ENCODE measurements at places on chromosomes 12 and 14.

GRCh38 chr12:100987552-100988521 is 193.3 kb downstream of the ANO4 start:
- no peaks in the 10 kb centered on the region for H3K27me3 ChIP-seq
- H3K4me1 ChIP-seq = no peaks in the 10 kb centered on the region
- no peak overlapping the region for H3K27ac ChIP-seq
- no peaks in the 10 kb centered on the region for H3K36me3 ChIP-seq

DNA sequence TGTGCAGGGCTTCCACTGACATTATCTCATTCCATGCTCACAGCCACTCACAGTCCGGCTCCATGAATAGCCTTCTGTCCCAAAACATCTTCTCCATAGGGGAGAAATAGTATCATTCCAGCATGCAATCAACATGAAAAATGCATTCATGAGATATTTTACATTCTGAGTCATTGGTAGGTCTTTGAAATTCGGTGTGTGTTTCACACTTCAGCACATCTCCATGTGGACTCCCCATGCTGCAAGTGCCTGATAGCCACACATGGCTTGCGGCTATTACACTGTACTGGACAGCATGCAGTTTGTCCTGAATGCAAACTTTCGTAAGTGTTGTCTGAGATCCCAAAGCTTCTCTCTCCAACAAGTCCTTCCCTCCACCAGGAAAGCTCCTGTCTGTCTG is 449.3 kb downstream of the MED13L start:
- no peaks in the 10 kb centered on the region for H3K4me1 ChIP-seq
- H3K27ac ChIP-seq = no peak overlapping the region
- no peak for DNase-seq
- H3K27me3 ChIP-seq = no peaks in the 10 kb centered on the region

- H3K4me1 ChIP-seq = no peaks in the 10 kb centered on the region
- no peak overlapping the region for H3K27ac ChIP-seq
- no peaks in the 10 kb centered on the region for H3K27me3 ChIP-seq
- DNase-seq = no peak
- H3K4me3 ChIP-seq = no peak overlapping the region
These were observed 67.5 kb downstream of the RTN1 start for GRCh38 chr14:59803052-59803540.

DNA sequence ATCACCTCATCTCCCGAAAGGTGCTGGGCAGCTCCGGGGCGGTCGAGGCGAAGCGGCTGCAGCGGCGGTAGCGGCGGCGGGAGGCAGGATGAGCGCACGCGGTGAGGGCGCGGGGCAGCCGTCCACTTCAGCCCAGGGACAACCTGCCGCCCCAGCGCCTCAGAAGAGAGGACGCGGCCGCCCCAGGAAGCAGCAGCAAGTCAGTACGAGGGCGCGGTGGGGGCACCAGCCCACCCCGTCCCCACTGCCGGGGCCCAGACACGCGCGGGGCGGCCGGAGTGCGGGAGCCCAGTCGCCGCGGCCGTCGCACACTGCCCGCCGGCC is 862 bp downstream of the HMGA2 start:
- H3K27ac ChIP-seq = no peak overlapping the region
- DNase-seq = no peak
- peaks cover 25% of the 10 kb centered on the region for H3K4me1 ChIP-seq
- peaks cover 38% of the 10 kb centered on the region for H3K27me3 ChIP-seq
- no peaks in the 10 kb centered on the region for H3K36me3 ChIP-seq
- H3K4me3 ChIP-seq = no peak overlapping the region

DNA sequence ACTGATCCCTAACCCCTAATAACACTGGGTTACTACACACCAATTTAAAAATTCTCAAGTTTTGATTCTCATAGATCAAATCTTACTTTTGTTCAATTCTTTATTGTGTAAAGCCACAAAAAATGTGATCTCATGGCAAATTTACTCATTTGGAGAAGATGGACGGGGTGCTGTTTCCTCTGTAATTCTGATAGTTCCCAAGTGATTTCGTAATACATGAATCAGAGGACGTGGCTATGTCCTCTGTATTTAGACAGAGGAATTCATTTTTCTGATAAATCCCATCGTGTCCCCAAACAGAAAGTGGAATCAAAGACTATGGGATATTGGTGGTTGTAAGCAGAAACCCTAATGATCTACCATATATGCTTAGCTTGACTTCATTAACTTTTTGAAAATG is 76.6 kb upstream of the GNG2 start:
- no peak for DNase-seq
- no peaks in the 10 kb centered on the region for H3K36me3 ChIP-seq
- H3K27ac ChIP-seq = no peak overlapping the region
- H3K4me1 ChIP-seq = peaks cover 8% of the 10 kb centered on the region
- H3K27me3 ChIP-seq = peaks cover 4% of the 10 kb centered on the region

- peaks cover 3% of the 10 kb centered on the region for H3K4me1 ChIP-seq
- H3K27ac ChIP-seq = no peak overlapping the region
- no peak for DNase-seq
- H3K27me3 ChIP-seq = no peaks in the 10 kb centered on the region
- H3K36me3 ChIP-seq = peaks cover 31% of the 10 kb centered on the region
These were observed 15.4 kb downstream of the MON2 start for GRCh38 chr12:62481843-62482540.

- peaks cover 41% of the 10 kb centered on the region for H3K4me1 ChIP-seq
- no peak overlapping the region for H3K27ac ChIP-seq
- no peaks in the 10 kb centered on the region for H3K27me3 ChIP-seq
These were observed 51.5 kb downstream of the PSMA6 start for GRCh38 chr14:35343702-35344101.

- H3K27me3 ChIP-seq = no peaks in the 10 kb centered on the region
- no peak for DNase-seq
- no peak overlapping the region for H3K4me3 ChIP-seq
- H3K36me3 ChIP-seq = no peaks in the 10 kb centered on the region
- H3K27ac ChIP-seq = no peak overlapping the region
- H3K4me1 ChIP-seq = no peaks in the 10 kb centered on the region
These were observed 13.0 kb upstream of the RIOX1 start for GRCh38 chr14:73477618-73478266.

GRCh38 chr14:67555518-67556090 is 22.5 kb downstream of the PLEKHH1 start:
- DNase-seq = no peak
- H3K36me3 ChIP-seq = no peaks in the 10 kb centered on the region
- peaks cover 2% of the 10 kb centered on the region for H3K27me3 ChIP-seq
- H3K4me3 ChIP-seq = no peak overlapping the region
- no peak overlapping the region for H3K27ac ChIP-seq

GRCh38 chr14:93059917-93060545 is 55.7 kb downstream of the ITPK1 start:
- no peak for DNase-seq
- H3K27me3 ChIP-seq = no peaks in the 10 kb centered on the region
- peaks cover 7% of the 10 kb centered on the region for H3K36me3 ChIP-seq
- no peak overlapping the region for H3K4me3 ChIP-seq

DNA sequence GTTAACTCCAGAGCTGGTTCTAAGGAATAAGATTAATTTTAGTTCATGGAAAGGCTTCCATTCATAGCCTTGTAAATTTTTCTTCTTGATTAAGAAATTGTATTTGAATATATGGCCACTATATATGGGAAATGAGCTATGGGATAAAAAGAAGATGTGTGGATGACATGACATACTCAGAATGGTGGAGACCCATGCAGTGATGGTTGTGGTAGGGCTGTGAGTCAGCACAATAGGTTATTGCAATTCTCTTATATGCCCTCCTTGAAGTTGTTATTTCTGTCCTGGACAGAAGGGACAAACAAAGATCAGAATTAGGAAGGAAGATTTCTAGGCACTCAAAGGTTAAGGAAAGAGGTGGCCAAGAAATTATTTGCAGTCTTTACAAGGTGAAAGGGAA is 21.5 kb downstream of the RASSF9 start:
- no peak overlapping the region for H3K4me3 ChIP-seq
- DNase-seq = no peak
- no peak overlapping the region for H3K27ac ChIP-seq
- no peaks in the 10 kb centered on the region for H3K27me3 ChIP-seq
- no peaks in the 10 kb centered on the region for H3K4me1 ChIP-seq

GRCh38 chr14:74684434-74684833 is 28.4 kb downstream of the AREL1 start:
- H3K4me1 ChIP-seq = peaks cover 6% of the 10 kb centered on the region
- H3K36me3 ChIP-seq = peaks cover 57% of the 10 kb centered on the region
- peak; percentile 45 for DNase-seq

- no peak for DNase-seq
- no peak overlapping the region for H3K4me3 ChIP-seq
- H3K27me3 ChIP-seq = no peaks in the 10 kb centered on the region
- H3K36me3 ChIP-seq = no peaks in the 10 kb centered on the region
These were observed 4.3 kb upstream of the APPL2 start for GRCh38 chr12:105240228-105240627.

DNA sequence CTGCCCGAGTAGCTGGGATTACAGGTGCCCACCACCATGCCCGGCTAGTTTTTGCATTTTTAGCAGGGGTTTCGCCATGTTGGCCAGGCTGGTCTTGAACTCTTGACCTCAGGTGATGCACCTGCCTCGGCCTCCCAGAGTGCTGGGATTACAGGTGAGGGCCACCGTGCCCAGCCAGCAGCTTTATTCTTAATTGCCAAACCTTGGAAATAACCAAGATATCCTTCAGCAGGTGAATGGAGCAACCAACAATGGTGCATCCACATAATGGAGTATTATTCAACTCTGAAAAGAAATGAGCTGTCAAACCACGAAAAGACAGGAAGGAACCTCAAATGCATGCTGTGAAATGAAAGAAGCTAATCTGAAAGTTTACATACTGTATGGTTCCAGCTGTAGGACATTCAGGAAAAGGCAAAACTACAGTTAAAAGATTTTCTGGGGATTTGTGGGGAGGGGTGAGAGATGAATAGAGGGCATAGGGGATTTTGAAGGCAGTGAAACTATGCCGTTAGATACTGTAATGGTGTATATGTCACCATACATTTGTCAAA is 118.8 kb upstream of the CCND2 start:
- H3K27ac ChIP-seq = no peak overlapping the region
- no peak overlapping the region for H3K4me3 ChIP-seq
- no peaks in the 10 kb centered on the region for H3K27me3 ChIP-seq
- DNase-seq = no peak
- peaks cover 36% of the 10 kb centered on the region for H3K4me1 ChIP-seq
- H3K36me3 ChIP-seq = no peaks in the 10 kb centered on the region

- no peak for DNase-seq
- peaks cover 10% of the 10 kb centered on the region for H3K4me1 ChIP-seq
- no peaks in the 10 kb centered on the region for H3K36me3 ChIP-seq
- no peaks in the 10 kb centered on the region for H3K27me3 ChIP-seq
These were observed 10.9 kb upstream of the HVCN1 start for GRCh38 chr12:110699591-110700445.

DNA sequence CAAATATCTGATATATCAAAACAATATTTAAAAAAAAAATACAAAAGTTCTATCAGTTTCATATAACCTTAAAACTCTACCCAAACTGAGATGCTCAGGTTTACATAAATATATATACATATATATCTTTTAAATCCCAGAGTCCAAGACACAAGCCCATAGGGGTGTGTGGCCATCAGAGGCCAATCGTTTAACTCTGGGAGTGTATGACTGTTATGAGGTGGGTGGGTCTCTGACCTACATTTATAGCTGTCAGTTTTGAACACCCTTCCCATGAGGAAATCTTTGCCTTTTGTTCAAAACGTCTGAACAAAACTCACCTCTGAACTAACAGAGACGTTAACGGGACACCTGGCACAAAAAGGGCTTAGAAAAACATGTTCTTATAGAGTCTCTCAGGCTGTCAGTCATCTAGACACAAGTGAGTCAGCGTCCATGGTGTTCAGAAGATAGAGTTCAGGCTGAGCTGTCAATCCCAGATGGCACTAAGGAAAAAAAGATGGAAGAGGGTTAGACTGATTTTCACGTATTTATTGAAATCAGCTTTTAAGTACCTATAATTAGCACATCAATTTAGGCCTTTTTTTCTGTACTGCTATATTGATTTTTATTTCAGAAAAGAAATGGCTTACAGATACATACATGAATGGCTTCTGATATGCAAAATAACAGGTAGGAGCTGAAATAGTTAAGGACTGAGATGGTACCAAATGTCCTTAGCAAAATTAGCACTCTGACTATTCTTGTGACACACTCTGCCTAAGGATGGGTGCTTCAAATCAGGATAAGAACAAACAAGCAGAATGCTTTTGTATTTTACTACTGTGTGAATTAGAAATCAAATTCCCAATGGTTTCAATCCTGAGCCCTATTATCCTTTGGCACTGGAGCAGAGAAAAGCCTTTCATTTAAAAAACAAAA is 29.2 kb downstream of the HIGD1C start:
- no peak overlapping the region for H3K27ac ChIP-seq
- peaks cover 16% of the 10 kb centered on the region for H3K36me3 ChIP-seq
- no peak overlapping the region for H3K4me3 ChIP-seq
- DNase-seq = no peak

DNA sequence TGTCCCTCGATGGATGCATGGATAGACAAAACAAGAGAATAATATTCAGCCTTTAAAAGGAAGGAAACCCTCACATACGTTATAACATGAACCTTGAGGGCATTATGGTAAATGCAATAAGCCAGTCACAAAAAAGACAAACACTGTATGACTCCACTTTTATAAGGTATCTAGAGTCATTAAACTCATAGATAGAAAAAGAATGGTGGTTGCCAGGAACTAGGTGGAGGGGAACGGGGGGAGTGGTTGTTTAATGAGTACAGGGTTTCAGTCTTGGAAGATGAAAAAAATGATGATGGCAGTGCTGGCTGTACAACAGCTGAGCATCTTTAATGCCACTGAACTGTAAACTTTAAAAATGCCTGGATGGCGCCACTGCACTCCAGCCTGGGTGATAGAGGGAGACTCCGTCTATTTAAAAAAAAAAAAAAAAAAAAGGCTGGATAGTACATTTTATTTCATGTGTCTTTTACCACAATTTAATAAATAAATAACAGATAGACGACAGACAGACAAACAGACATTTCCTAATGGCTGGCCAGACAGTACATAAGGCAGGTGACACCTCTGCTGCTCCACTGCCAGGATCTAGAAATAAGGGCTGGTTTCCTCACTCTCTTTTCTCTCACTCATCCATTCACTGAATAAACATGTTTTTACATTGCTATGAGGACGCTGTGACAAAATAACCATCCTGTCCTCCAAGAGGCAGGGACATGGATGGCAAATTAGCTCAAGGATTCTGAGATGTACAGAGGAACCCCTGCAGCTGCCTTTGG is 118.8 kb downstream of the FOXN3 start:
- no peaks in the 10 kb centered on the region for H3K4me1 ChIP-seq
- no peak for DNase-seq
- no peak overlapping the region for H3K27ac ChIP-seq
- H3K4me3 ChIP-seq = no peak overlapping the region

GRCh38 chr14:74324931-74325361 is 22.2 kb upstream of the ABCD4 start:
- H3K4me1 ChIP-seq = no peaks in the 10 kb centered on the region
- DNase-seq = no peak
- H3K27me3 ChIP-seq = peaks cover 2% of the 10 kb centered on the region
- no peak overlapping the region for H3K4me3 ChIP-seq

DNA sequence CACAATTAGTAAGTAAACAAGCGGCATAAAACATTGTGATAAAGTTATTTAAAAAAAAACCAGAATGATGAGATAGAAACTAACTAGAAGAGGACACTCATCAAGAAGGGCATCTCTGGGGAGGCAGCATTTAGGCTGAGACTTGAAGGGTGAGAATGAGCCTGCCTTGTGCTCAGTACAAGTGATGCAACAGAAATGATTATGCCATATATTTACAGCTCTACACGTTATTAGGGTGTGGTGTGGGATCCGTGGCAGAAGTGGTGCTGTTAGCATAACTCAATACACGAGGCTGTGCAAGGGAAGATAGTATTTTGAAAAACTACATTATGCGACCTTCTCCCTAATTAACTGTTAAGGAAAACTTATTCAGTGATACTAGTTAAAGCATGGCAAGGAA is 178.5 kb upstream of the ATF7IP start:
- no peaks in the 10 kb centered on the region for H3K27me3 ChIP-seq
- DNase-seq = no peak
- no peaks in the 10 kb centered on the region for H3K36me3 ChIP-seq
- H3K4me1 ChIP-seq = no peaks in the 10 kb centered on the region
- no peak overlapping the region for H3K27ac ChIP-seq
